Neural cell (in vitro differentiated cells): ENCODE measurements at places on chromosomes 2 and 18. TPM values are rescaled to one million over a fixed set of nuclear protein-coding genes. Genes with fewer than 3 reads are reported as not detected.

The CCDC74B gene
- 22.8 and 24.2 TPM in 2 replicates for polyA plus RNA-seq

The SCYGR4 gene
- not detected in 2 replicates for polyA plus RNA-seq

The EFHD1 gene
- not detected in 2 replicates for polyA plus RNA-seq

The CTNNA2 gene
- polyA plus RNA-seq, result 184 and 194 TPM in 2 replicates

The LAMA3 gene
- polyA plus RNA-seq, result 2.2 and 3.4 TPM in 2 replicates

The GPR35 gene
- 2.8 and 4.1 TPM in 2 replicates for polyA plus RNA-seq

The MOCOS gene
- not detected in 2 replicates for polyA plus RNA-seq

The HOXD3 gene
- not detected in 2 replicates for polyA plus RNA-seq

The VWA3B gene
- not detected in 2 replicates for polyA plus RNA-seq

The PRKAG3 gene
- not detected in 2 replicates for polyA plus RNA-seq

The LRRC30 gene
- polyA plus RNA-seq, result not detected in 2 replicates

The CEP68 gene
- 34.7 and 38.8 TPM in 2 replicates for polyA plus RNA-seq

The FBXO41 gene
- polyA plus RNA-seq, result 6.0 and 6.7 TPM in 2 replicates

The CCDC74A gene
- 34.4 and 38.2 TPM in 2 replicates for polyA plus RNA-seq

The MCFD2 gene
- polyA plus RNA-seq, result 78.8 and 84.0 TPM in 2 replicates

The NT5C1B gene
- not detected in 2 replicates for polyA plus RNA-seq

The HOXD4 gene
- not detected in 2 replicates for polyA plus RNA-seq

The PLEKHA3 gene
- 14.3 and 16.8 TPM in 2 replicates for polyA plus RNA-seq

The CAPN14 gene
- polyA plus RNA-seq, result 2.1 and 3.0 TPM in 2 replicates

The AGPS gene
- 29.9 and 31.0 TPM in 2 replicates for polyA plus RNA-seq

The PHLPP1 gene
- polyA plus RNA-seq, result 4.5 and 5.1 TPM in 2 replicates

The KANSL1L gene
- polyA plus RNA-seq, result 27.6 and 33.5 TPM in 2 replicates

The RNF144A gene
- polyA plus RNA-seq, result 26.9 and 27.8 TPM in 2 replicates

The SCN3A gene
- polyA plus RNA-seq, result 153 and 161 TPM in 2 replicates

The SH3BP4 gene
- 3.1 and 3.3 TPM in 2 replicates for polyA plus RNA-seq

The LRATD1 gene
- polyA plus RNA-seq, result 75.3 and 81.4 TPM in 2 replicates

The FSIP2 gene
- polyA plus RNA-seq, result 11.0 and 12.2 TPM in 2 replicates

The RAB31 gene
- 16.3 and 16.5 TPM in 2 replicates for polyA plus RNA-seq

The METTL8 gene
- 5.3 and 13.7 TPM in 2 replicates for polyA plus RNA-seq

The FRZB gene
- polyA plus RNA-seq, result 2.1 and 3.5 TPM in 2 replicates

The BOD1L2 gene
- not detected in 2 replicates for polyA plus RNA-seq

The HAAO gene
- polyA plus RNA-seq, result not detected in 2 replicates

The UGT1A5 gene
- polyA plus RNA-seq, result not detected in 2 replicates

The SRD5A2 gene
- polyA plus RNA-seq, result 0.11 and 0.26 TPM in 2 replicates

The DSC2 gene
- polyA plus RNA-seq, result 14.5 and 16.3 TPM in 2 replicates

The SPHKAP gene
- 1.7 and 2.3 TPM in 2 replicates for polyA plus RNA-seq

The RAB17 gene
- polyA plus RNA-seq, result 1.1 TPM in 1 of 2 replicates, not detected in the other

The COL4A4 gene
- polyA plus RNA-seq, result 0.35 and 0.46 TPM in 2 replicates

The HOXD11 gene
- polyA plus RNA-seq, result not detected in 2 replicates

The SP5 gene
- 0.15 TPM in 1 of 2 replicates, not detected in the other for polyA plus RNA-seq

The NTSR2 gene
- not detected in 2 replicates for polyA plus RNA-seq

The IMMT gene
- polyA plus RNA-seq, result 44.9 and 45.9 TPM in 2 replicates

The CYTIP gene
- not detected in 2 replicates for polyA plus RNA-seq

The ACADL gene
- 0.14 TPM in 1 of 2 replicates, not detected in the other for polyA plus RNA-seq

The POTEC gene
- polyA plus RNA-seq, result not detected in 2 replicates

The IL1R2 gene
- polyA plus RNA-seq, result not detected in 2 replicates

The ADD2 gene
- polyA plus RNA-seq, result 52.5 and 73.6 TPM in 2 replicates

The AOX1 gene
- not detected in 2 replicates for polyA plus RNA-seq

The RNF125 gene
- polyA plus RNA-seq, result 0.04 and 2.3 TPM in 2 replicates

The DCDC2C gene
- polyA plus RNA-seq, result not detected in 2 replicates

The POU3F3 gene
- 69.3 and 72.0 TPM in 2 replicates for polyA plus RNA-seq

The PRKCE gene
- 5.4 and 6.6 TPM in 2 replicates for polyA plus RNA-seq
